ENCODE measurements at places on chromosomes 13 and 19.

GRCh38 chr19:45417151-45417550 is 6.6 kb downstream of the ERCC1 start:
- no peak for DNase-seq

GRCh38 chr13:90535421-90535820 is 812.1 kb upstream of the MIR17HG start:
- DNase-seq, result no peak

DNA sequence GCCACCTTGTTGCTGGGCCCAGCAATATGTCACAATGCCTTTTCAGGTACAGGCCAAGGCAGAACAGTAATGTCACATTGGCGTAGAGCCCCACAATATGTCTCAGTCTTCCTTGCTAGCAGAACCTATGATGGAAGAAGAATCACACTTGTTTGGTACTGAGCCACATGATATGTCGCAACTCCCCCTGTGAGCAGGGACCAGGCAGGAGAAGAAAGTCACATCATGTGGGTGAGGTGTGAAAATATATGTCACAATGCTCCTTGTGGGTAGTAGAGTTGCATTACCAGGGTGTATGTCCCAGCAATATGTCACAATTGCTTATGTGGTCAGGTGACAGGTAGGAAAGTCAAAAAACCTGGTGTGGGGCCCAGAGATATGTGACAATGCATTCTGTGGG is 7.1 kb upstream of the ZNF91 start:
- DNase-seq, result no peak

DNA sequence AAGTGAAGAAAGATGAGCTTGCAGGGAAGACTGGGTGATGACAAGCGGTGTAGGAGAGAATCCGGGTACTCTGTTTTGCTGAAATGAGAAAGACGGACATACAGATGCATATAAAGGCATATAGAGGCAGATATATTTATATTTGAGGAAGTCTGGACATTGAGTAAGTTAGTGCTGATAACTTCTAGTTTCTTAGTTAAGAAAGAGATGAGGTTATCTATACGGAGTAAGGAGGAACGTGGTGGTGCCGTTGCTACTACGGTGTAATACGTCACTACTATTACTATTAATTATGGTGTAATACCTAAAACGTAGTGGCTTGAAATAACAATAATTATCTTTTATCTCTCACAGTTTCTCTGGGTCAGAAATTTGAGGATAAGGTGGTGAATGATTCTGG is 9.8 kb upstream of the CPB2 start:
- no peak for DNase-seq

GRCh38 chr13:28129911-28130693 is 8.2 kb upstream of the PAN3 start:
- no peak for DNase-seq

DNA sequence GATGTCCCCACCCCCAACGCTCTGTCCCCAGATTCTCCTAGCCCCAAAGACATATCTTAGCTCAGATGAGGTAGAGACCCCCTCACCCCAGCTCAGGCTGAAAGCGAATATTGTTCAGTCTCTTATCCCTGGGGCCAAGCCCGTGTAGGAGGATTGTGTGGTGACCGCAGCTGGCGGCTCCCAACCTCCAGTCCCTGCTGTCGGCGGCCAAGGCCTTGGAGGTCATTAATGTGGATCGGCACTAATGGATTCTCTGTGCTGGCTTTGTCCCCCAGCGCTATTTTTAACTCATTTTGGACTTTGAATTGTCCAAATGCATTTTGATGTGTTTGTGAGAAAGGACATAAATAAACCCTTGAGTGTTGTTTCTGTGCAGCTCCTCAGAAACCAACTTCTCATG is 124.2 kb downstream of the UQCRFS1 start:
- no peak for DNase-seq

DNA sequence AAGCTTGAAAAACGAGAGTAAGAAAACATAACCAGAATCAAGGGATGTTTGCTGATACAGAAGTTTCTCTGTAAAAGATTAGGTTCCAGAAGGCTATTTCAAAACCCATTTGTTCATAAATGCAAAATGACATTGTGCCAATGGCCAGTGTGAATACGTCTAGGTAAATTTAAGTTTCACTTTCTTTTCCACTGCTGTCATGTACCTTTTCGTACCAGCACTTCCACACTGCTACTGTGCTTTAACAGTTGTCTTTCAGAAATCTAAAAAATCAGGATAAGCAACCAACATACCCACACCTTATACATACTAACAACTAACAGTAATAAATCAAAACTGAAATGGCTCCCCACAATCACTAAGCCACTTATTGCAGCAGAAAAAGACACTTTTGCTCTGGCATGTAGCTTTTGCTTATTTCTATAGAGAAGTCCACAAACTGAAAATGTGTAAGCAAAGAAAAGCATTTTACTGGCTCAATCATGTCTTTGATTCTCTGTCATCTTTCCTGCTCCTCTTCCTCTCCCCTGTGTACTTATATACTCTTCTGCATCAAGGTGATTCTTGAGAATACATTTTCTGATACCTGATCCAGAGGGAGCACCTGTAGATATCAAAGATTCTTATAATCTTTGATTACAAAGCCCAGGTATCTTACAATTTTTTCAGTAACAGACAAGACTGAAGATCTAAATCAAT is 34.3 kb downstream of the ELF1 start:
- DNase-seq, result no peak

- DNase-seq, result no peak
These were observed 93.2 kb downstream of the TEX29 start for GRCh38 chr13:111413407-111414187.

- peak; percentile 60 for DNase-seq
These were observed 14.7 kb downstream of the TLE5 start for GRCh38 chr19:3047496-3048189.

- DNase-seq, result no peak
These were observed 26.8 kb downstream of the CHAF1A start for GRCh38 chr19:4429256-4429655.

GRCh38 chr19:56253737-56254136 is 18.8 kb upstream of the EDDM13 start:
- DNase-seq, result no peak

- DNase-seq, result no peak
These were observed 7.2 kb upstream of the TUBB4A start for GRCh38 chr19:6509118-6509971.

DNA sequence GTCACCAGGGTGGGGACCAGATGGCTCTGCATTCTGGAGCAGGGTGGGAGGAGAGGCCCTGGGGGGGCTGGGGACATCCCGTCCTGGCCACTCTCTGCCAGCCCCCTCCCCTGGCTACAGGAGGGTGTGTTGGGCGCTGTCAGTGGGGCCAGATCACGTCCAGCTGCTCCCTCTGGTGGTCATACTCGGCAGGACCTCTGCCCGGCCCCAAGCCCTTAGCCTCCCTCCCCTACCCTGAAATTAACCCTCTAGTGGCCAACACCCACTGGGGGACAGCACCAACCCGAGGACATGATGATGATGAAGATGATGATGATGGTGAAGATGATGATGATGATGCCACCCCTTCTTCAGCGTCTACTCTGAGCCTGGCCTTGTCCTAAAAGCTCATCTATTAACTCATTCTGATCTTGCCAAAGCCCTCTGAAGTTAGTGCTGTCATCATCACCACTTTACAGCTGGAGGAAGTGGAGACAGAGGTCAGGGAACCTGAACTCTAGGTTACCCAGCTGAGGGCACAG is 590 bp upstream of the LGI4 start:
- peak; percentile 41 for DNase-seq

GRCh38 chr19:10074153-10074552 is 12.0 kb upstream of the SHFL start:
- DNase-seq, result peak; percentile 44

GRCh38 chr13:109707044-109707741 is 79.2 kb downstream of the IRS2 start:
- DNase-seq, result no peak

- no peak for DNase-seq
These were observed 493 bp downstream of the YIPF2 start for GRCh38 chr19:10927730-10928562.

DNA sequence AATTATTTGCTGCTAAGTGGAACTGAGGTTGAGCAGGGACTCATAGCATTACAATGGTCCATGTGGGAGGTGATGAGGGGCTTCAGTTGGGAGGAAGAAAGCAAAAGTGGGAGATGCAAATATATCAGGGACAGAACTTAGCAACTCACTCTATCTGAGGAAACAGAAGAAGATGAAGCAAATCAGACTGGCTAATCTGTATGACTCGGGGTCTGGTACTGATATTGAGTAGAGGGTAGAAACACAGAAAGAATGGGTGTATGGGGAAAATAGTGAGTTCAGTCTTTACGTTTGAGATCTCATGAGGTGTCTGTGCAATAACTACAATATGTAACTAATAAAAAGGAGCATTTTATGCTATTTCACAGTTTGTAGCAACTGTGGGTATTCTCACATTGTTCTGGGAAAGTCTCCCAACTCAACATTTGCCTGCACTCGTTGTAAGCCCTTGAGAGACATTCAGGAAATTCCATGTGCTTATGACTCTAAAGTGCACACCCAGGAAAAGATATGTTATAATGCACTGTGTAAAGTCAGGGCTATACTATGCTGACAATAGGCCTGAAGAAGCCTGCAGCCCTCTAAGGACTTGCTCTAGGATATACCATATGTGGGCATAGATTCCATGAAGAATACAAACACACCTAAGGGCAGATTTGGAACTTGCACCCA is 183.5 kb downstream of the SPRY2 start:
- no peak for DNase-seq

- no peak for DNase-seq
These were observed 11.7 kb downstream of the RFX2 start for GRCh38 chr19:6098574-6098973.

GRCh38 chr19:55275851-55276719 is 3.8 kb downstream of the HSPBP1 start:
- DNase-seq, result no peak

GRCh38 chr13:25468325-25469168 is 96.8 kb downstream of the ATP8A2 start:
- no peak for DNase-seq

GRCh38 chr19:44720945-44721344 is 22.0 kb downstream of the CEACAM16 start:
- DNase-seq, result no peak

DNA sequence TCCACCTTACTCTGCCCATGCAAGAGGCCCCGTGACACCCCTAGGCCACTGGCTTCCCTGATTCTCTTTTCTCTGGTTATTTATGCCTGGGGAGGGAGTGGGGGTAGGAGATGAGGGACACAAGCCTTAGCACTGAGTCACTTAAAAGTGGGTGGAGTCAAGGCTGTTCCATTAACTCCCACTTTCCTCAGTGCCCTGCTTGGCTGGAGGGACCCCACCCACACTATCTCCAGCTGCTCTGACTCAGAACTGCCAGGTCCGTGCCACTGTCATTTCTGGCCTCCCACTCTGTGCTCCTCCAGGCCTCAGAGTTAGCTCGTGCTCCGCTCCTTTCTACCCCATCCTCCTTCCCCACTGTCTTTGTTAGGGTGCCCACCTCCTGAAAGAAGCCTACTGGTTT is 113.4 kb upstream of the UQCRFS1 start:
- no peak for DNase-seq

Data from effector CD4-positive, alpha-beta T cell (primary cell).